ENCODE measurements at places on chromosomes 1 and 21.

- DNase-seq = no peak
Observed at GRCh38 chr1:63321066-63321784, 1.1 kb upstream of the FOXD3 start.

DNA sequence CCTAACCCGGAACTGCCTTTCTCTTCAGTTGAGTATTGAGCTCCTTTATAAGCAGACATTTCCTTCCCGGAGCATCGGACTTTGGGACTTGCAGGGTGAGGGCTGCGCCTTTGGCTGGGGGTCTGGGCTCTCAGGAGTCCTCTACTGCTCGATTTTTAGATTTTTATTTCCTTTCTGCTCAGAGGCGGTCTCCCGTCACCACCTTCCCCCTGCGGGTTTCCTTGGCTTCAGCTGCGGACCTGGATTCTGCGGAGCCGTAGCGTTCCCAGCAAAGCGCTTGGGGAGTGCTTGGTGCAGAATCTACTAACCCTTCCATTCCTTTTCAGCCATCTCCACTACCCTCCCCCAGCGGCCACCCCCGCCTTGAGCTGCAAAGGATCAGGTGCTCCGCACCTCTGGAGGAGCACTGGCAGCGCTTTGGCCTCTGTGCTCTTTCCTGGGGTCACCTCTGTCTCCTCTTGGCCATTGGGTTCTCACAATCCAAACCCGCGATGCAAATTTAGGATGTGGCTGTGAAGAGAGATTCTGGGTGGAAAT lies 3.7 kb downstream of the OLIG2 start:
- no peak for DNase-seq

GRCh38 chr1:157597959-157598667 lies at the start of gene FCRL4:
Gene FCRL4, minus strand, starts transcription at chr1:157598085. Its CDS starts 141 bp downstream, at chr1:157597944.
- no peak for DNase-seq

GRCh38 chr1:177964336-177964735 lies 5.5 kb downstream of the SEC16B start:
- DNase-seq = no peak

GRCh38 chr1:42152907-42153600 lies at the start of gene GUCA2B:
Gene GUCA2B, plus strand, starts transcription at chr1:42153410. Its CDS starts 41 bp downstream, at chr1:42153451.
- DNase-seq = no peak

GRCh38 chr1:224733027-224733911 lies 117.2 kb downstream of the CNIH3 start:
- DNase-seq = no peak

DNA sequence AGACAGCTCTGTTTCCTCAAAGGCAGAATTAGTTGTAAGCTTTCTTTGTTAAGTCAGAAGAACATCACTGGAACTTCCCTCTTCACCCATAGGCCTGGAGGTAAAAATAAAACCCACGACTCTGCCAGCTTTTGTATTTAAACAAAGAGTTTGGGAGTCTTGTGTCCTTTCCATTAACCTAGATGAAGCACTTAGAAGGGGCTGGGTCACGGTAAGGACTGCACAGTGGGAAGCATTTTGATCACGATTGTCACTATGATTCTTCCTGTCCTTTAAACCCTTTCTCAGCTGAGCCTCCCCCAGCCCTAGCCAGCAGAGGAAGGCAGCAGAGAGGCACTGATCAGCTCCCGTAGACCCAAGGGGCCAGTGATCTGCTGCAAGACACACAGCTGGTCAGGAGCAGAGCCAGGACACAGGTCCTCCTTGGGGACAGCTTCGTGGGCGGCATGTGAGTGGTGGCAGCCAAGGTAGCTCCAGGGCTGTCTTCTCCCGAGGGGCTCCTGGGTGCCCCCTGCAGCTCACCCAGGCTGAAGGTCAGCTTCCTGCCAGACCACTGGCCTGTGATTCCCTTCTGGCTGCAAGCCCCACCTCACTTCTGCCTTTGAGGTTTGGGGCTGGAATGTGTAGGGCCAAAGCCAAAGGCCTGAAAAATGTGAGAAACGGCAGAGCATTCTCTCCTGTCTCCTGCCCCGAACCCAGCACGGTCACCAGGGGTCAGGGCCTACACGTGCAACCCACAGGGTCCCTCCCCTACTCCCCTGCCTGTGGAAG lies 4.0 kb upstream of the LAPTM5 start:
- DNase-seq = no peak

DNA sequence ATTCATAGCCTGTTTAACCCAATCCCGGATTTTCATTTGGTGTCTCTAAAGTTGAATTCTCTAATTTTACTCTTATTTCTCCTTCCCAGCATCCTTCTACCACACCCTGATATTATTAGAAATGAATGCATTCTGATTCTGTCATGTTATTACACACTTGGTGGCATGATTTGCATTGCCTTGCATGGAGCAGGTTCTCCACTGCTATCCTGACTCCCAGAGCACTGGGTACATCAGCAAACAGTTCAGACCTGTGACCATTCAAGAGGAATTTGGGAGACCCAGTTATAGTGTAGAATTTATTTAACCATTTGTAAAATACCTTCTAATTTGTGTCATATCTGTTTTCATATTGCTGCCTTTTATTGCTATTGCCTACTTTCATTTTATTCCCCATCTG lies 2.6 kb downstream of the LRRC8B start:
- no peak for DNase-seq

- DNase-seq = no peak
Observed at GRCh38 chr1:94438692-94439276, 20.6 kb downstream of the ABCD3 start.

DNA sequence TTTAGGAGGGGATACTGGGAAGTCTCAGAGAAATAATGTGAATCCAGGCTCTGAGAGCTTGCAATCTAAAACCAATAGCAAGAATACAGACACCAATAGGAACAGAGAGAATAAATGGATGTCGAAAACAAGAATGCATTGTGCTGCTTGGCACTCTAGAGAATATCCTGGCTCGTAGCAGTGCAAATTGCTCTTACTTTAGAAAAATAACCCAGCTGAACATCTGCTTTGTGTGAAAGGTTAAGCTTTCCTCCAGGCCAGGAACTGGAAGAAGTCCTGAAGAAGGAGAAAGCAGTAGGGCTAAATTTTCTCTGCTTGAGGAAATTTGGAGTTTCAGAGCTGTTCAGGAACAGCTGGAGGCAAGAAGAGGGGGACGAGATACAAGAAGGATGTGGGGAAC lies 382.3 kb downstream of the HHIPL2 start:
- no peak for DNase-seq

- no peak for DNase-seq
Observed at GRCh38 chr1:93728480-93729131, 47.0 kb upstream of the BCAR3 start.

DNA sequence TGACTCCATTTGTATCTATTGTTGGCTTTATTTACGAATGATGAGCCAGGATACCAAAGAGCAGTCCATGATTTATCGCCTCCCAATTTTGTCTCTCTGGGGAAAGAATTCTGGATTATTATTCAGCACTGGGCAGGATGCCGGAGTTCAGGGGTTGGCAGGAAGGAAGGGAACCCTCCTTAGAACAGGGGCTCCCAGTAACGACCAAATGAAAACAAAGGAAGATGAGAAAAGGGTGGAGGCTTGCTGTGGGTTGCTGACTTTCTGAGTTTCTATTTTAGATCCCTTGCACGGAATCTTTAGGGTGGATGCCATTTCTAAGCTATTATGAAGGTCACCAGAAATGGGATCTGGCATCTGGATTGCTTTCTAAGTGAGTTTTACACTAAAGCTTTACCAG lies 231.2 kb upstream of the LYPLAL1 start:
- no peak for DNase-seq

DNA sequence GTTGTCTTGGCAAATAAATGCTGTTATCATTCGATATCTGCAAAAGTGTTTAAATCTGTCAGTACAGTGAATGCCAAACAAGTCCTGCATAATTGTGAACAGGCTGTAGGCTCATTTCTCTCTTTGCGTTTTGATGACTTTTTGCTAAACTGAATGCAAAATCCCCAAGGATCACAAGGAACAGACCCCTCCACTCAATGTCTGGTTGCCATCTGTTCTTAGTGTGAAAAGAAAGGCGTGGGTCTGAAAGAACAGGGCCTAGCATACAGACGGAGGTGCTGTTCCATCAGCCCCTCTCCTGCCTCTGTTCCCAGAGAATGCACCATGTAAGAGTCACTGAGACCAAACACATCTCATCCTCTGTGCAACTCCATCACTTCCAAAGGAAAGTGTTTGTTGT lies 40.4 kb downstream of the EIF2B3 start:
- DNase-seq = no peak

- DNase-seq = no peak
Observed at GRCh38 chr1:208141610-208142192, 102.5 kb downstream of the PLXNA2 start.

- DNase-seq = no peak
Observed at GRCh38 chr1:41768583-41768982, 150.1 kb downstream of the HIVEP3 start.

DNA sequence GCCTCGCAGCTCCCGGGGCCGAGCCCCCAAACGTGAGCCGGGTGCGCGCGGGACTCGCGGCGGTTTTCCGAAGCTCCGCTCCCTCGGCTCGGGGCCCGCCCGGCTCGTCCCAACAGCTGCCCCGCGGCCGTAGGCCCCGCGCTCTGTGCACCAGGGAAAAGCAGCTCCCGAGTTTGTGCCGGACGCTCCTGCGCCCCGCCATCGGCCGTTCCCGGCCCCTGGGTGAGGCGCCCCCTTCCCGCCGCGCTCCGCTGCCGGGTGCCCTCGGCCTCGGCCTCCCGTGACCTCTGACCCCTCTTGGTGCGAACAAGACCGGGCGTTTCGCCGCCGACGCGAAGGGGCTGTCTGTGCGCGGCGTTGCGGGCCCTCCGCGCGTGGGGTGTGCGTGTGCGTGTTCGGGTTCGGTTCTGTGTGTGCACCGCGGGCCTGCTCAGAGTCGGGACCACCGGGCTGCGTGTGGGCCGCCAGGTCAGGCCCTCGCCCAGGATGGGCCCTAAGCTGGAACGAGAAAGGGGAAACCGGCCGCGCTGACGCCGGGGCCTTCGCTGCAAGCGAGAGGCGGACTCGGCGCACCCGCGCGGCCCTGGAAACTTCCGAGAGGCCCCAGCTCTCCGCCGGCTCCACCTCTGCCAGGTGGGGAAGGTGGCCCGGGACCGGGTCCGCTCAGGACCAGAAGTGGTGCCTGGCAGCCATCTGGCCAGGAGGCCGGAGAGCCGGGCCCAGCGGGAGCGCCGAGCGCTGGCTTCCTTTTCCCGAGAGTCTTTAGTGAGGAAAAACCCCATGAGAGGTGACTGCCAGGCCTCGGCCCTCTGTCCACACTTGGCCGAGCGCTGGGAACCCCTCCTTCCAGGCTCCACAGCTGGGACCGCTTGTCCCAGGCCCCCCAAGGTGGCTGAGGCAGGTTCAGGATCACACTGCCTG lies 1.9 kb downstream of the PRDM16 start:
- no peak for DNase-seq

DNA sequence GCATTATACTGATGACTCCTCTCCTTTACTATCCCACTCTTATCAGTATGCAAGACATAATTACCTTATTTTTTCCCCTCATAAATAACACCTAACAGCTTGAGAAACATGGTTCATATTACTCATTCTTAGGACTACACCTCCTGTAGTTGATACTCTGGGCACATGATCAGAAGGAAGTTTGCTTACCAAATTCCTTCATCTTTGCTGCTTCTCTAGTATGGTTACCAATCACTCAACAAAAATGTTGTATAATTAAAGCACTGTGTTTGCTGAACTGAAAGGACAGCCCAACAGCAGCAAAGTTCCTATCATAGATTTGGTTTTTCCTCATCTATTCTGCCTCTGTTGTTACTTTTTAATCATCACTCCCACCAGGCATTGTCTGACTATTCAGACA lies 586.3 kb downstream of the LRRIQ3 start:
- DNase-seq = no peak

DNA sequence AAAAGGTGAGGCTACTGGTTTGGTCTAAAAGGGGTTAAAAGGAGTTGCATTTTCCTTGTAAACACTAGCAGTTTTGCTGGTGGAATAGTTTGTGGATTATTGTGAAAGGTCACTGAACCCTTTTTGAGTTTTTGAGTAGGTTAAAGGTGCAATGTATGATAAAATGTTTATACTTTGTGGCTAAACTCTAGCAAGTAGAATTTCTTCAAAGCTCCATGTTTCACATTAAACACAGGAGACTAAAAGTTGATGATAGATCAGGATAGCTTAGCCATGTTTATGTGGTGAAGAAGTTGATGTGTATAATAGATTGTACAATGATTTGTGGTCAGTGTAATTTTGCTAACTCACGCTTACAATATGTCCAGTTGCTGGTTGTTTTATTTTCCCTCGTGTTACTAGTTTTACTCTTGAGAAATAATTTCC lies 13.1 kb downstream of the ZNF326 start:
- no peak for DNase-seq

DNA sequence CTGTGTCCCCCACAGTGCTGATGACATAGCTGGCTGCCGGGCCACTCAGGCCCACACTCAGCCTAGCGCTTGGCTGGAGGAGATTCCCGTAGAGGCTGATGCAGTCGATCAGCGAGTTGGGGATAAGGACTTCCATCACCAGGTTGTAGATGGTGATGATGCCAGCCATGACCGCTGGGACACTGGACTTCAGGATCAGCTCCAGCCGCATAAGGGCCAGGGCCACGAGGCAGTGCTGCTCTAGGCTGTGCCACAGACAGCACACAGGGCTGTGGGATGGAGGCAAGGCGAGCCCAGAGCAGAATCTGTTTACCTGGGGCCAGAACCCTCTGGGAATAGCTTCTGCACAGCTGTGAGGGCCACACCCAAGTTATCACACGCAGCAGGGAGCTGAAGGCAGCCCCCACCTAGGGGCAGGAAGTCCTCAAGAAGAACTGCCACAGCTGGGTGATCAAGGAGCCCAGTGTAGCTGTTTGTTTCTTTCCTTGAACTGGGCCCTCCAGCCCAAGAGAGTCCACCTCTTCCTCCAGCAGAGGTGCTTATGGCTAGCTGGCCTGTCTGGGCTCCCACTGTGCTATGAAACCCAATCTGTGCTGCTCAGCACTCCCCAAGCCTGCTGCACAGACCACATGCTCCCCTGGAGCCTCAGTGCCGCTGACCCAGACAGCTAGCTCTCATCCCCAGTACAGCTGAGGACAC lies 6.2 kb downstream of the SLC2A1 start:
- no peak for DNase-seq

DNA sequence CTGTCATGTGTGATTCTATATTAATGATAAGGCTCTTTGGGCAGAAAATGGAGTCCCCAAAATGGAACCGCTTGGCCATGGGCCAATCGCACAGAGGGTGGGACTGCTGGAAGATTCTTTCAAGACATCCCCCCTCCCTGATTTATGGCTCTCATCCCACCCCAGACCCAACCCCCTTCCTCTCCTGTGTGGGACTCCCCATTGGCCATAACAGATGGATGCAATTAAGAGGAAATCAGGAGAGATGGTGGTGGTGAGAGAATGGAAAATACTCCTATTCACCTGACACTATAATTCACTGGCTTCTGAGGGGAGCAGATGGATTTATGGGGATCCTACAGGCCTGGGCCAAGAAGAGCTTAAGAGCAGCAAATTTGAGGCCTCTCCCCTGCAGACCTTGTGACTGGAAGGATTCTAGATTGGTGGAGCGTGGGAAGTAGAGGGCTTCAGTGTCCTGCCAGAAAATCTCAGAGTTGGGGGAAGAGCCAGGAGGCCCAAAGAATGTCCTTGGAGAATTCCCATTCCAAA lies 1.7 kb downstream of the IGFN1 start:
- DNase-seq = no peak

GRCh38 chr1:222045786-222046185 lies 303.9 kb upstream of the DUSP10 start:
- no peak for DNase-seq

Measured in stimulated activated CD4-positive, alpha-beta T cell treated with anti-CD3 and anti-CD28 coated beads, Interleukin-1b, Interleukin-23, amount 100 ng/mL, for 1 hour (primary cell).